ENCODE measurements at places on chromosomes 11 and 22. TPM values are rescaled to one million over a fixed set of nuclear protein-coding genes. Genes with fewer than 3 reads are reported as not detected.

POTEH gene
- total RNA-seq, result not detected

OR56A1 gene
- 0.23 TPM for total RNA-seq

GRK3 gene
- 2.8 TPM for total RNA-seq

LRRC74B gene
- not detected for total RNA-seq

DNA sequence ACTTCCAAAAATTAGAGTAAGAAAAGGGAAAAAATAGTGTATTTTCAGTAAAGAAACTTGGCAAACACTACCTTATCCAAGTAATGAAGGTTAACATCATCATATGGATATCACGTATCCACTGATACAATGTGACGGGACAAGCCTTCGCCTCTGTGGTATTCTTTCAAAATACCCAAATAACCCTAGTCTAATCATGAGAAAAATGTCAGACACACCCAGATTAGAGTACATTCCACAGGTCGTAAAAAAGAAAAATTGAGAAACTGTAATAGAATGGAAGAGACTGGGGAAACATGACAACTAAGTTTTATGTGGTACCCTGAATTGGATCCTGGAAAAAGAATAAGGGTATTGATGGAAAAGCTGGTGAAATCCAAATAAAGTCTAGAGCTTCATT is 48.9 kb downstream of the NARS2 start:
- DNase-seq, result no peak

DNA sequence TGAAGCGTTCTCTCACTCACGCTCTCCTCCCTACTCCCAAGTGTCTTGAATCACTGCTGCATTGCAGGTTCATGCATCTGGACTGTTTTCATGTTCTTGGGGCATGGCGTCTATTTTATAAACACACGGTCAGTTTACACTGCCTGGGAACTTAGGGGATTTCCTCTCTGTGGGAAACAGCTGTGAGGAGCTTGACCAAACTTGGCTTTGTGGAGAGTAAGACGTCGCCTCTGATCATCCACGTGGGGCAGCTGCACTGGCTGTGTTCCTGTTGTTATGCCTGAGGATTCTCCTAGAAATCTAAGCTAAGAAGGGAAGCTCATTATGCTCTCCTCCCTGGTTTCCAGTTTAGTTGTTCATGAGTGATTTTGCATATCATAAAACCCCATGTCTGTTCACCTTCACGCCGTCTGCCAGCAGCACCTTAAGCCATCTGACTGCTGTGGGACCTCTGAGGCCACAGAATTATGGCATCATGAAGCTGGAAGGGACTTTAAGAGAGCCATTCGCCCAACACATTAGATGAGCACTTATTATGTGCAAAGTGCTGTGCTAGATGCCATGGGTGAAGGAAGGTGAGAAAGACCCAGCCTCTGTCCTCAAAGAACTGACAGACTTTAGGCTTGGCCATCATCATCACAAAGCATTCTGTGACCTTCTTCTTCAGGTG is 38.8 kb upstream of the POU2AF1 start:
- no peak for DNase-seq

GRCh38 chr22:21845558-21846453 is 21.6 kb downstream of the MAPK1 start:
- no peak for DNase-seq

GRCh38 chr11:92329137-92329536 is 104.5 kb downstream of the FAT3 start:
- no peak for DNase-seq
